ENCODE measurements at places on chromosomes 5 and 9.
A peak's percentile ranks its signal among the peaks of the same experiment; 100 is the strongest.

GRCh38 chr9:94899464-94900221 lies 173.1 kb downstream of the AOPEP start:
- no peak for DNase-seq

- peak; percentile 4 for DNase-seq
These were observed 54.1 kb downstream of the GDA start for GRCh38 chr9:72203205-72203803.

- no peak for DNase-seq
These were observed 32.5 kb upstream of the TRIO start for GRCh38 chr5:14110680-14111079.

GRCh38 chr5:57436586-57436985 lies 46.0 kb downstream of the ACTBL2 start:
- DNase-seq: no peak

DNA sequence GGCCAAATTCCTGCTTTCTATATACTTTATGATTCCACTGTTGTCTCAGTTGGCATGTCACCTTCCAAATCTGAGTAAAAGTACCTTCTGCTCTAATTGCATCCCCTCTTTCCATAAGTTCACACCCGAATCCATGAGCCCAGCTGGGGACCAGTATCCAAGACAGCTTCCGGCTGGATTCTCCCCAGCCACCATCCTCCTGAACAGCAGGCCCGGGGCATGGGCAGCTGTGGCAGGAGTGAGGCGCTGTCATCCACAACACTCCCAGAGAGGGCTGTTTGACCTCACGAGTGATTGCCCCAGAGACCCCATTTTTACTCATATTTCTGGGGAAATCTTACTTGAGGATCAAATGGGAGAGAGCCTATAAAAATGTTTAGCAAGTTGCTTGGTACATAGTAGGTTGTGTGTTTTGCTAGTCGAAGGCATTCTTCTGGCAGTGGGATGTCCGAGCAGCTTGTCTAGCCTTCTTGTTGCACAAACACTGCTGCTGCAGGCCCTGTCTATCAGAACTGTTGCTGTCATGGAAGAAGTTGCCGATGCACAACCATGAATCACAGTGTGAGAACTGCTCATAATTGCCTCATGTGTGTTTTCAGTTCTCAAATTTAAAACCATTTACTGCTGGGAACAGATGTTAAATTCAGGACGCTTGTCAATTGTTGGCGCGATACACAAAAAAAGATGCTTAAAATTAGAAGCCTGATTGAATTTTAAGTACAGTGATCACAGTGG lies 93.8 kb downstream of the HSPA4 start:
- no peak for DNase-seq

GRCh38 chr5:151961557-151961956 lies 36.9 kb upstream of the GLRA1 start:
- no peak for DNase-seq

DNA sequence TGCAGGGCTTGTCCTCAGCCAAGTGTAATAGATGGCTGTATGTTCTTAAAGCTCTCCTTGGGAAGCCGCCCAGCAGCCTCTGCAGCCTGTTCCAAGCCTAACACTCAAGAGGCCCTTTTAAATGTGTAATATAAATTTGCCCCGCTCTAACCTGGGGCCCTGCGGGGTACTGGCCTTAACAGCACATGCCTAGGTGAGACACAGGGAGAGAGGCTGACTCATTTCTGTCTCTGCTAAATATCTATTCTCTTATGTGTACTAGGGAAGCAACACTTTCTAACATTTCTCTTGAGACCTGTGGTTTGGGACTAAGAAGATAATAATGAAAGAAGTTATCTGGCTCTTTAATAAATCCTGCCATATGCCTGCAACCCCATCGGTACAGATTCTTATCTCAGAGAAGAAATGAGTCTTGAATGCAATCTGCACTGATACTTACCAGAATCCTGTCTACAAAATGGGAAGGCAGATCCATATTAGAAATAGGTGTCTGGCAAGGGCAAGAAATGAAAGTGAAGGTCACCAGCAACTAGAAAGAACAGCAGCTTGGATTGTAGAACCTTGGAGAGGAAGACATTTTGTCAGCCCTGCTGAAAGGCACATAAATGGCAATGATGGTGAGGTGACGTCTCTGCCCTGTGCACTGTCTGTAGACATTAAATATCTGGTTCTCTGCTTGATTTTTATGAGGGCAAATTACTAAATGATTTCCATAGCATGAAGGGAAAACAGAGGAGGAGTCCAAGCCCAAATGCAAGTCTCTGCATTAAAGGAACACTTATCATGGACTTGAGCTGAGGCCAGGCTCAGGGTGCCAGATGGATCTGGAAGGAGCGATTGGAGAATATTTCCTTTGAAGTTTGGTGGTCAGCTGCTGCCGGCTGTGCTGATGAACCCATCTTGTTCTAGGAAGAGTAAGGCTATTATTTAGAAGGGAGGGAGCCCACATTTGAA lies 14.5 kb upstream of the TGFBI start:
- DNase-seq: no peak

DNA sequence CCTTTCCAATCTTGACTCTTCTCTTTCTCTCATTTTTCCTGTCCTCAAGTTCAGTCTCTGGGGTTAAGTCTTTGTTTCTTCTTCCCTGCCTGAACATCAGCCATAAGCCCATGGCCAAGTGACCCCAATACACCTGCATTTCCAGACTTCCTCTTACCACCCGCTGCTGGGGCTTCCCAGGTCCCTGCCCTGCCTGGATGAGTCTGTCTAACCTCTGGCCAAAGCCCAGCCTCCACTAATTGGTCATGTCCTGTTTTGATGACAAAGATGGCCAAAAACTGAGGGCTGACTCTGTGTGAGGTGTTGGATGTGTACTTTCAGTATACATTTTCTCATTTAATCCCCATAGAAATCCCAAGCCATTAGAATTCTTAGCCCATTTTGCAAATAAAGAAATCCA lies 47.3 kb downstream of the SH3TC2 start:
- DNase-seq: no peak

DNA sequence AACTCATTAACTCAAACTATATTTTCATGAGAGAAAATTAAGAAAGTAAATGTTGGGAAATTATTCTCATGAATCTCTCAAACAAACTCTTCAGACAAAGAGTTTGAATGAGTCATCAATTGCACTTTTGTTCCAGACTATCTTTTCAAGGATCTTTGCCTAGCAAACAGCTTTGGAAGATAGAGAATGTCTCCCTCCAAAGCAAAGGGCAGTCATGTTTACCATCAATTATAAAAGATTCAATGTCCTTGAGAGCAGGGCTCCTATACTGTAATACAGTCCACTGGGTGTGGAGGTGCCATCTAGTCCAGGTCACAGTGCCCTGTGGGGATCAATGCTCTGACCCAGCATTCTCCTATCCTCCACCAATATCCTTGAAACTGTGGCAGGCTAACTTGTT lies 1429.3 kb downstream of the EFNA5 start:
- DNase-seq: no peak

DNA sequence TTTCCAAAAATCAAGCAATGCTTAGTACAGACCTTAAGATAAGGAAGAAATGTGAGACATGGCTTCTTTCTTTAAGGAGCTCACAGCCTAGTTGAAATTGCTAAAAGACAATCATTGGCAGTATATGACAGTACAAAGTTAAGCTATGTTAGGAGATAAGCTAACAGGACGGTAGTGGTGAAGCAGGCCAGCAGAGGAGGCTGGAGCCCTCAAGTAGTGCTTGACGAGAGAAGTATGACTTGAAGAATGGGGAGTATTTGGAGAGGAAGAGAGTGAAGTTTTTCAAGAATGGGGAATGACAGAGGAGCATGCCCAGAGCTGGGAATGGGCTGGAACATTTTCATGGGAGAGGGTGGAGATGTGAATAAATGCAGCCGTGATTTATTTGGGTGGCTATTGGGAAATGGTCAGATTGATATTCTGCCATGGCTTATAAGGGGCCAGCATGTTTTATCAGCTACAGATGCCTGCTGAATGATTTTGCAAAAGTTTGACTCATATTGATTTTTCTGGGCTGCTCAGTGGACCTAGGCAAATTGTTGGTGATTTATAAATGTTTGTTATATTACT lies 43.7 kb downstream of the LURAP1L start:
- no peak for DNase-seq

DNA sequence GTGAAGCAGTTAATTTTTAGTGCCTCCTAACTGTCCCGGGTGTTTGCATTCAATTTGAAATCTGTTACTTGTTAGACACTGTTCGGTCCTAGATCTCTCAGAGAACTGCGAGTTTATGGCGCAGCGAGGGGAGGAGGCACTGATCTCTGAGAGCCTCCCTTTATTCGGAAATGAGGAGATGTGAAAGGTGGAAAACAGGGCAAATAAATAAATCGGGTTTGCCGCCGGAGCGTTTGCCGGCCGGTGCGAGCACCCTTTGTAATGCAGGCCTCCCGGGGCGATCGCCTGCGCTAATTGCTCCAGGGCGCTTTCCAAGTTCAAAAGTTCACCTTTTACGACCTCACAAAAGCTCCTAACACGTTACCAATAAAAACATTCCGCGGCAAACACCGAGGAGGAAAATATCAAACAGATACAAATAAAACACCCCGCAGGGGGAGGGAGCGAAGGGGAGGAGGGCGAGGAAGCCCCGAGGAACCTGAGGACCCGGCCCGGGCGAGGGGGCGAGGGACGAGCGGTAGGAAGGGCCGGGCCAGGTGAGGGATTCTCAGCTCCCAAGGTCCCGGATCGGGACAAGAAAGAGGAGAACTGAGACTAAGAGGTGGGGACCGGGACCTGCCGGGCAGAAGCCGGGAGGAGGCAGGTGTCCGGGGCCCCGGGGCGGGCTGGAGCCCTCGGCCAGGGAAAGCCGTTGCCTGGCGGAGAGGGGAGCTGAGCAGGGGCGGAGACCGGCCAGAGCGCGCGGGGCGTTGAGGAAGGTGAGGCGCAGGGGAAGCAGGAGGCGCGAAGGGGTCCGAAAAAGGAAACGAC lies 1.4 kb downstream of the NR6A1 start:
- DNase-seq: no peak

GRCh38 chr5:139635606-139636206 lies 12.4 kb upstream of the CXXC5 start:
- no peak for DNase-seq

GRCh38 chr5:54703565-54704255 lies 186.2 kb downstream of the SNX18 start:
- no peak for DNase-seq

GRCh38 chr9:93911801-93912554 lies 43.2 kb downstream of the BARX1 start:
- DNase-seq: no peak

DNA sequence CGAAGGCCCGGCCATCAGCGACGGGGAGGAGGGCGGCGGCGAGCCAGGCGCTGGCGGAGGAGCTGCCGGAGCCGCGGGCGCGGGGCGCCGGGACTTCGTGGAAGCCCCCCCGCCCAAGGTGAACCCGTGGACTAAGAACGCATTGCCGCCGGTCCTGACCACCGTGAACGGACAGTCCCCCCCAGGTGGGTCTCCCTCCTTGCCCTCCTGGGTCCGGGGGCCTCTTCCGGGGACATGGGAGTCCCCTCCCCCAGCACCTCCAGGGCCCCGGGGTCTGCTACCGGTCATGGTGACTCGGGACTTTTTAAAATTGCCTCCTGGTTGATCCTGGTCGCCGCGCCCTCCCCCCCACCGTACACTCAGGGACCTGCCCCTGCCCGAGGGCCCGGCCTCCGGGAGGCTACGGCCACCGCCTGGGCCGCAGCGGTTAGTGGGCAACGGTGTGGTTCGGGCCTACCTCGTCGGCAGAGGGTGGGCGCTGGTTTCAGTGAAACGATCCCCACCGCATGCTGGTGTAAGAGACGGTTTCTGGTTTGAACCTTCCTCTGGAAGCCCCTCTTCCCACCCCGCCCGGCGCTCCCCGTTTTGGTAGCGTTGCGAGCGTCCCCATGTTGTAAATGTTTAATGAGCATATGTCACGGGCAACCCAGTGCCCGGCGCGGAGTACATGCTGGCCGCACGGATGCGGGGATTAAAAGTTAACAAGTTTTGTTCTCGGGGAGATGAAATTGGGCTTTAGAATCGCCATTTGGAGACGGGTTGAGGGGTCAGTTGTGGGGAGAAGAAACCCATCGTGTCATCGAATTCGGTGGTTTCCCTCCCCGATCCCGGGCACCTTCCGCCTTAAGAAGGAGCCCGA lies 1.1 kb downstream of the LARP1 start:
- no peak for DNase-seq

DNA sequence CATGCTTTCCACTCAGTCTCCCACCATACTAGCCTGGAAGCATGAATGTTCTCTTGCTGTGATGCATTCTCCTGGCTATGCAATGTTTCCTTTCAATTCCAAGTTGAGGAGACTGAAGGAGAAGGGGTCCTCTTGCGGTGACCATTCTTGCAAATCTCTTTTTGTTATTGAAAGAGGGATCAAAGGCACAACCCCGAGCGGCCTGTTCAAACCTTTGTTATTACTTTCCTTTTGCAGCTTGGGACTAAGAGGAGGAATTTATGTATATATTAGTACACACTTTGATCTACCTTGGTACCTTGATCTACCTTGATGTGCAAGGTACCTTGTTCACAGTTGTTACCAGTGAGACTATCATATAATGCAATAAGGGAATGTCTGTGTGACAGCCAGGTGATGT lies 147.3 kb downstream of the KCTD16 start:
- DNase-seq: no peak

DNA sequence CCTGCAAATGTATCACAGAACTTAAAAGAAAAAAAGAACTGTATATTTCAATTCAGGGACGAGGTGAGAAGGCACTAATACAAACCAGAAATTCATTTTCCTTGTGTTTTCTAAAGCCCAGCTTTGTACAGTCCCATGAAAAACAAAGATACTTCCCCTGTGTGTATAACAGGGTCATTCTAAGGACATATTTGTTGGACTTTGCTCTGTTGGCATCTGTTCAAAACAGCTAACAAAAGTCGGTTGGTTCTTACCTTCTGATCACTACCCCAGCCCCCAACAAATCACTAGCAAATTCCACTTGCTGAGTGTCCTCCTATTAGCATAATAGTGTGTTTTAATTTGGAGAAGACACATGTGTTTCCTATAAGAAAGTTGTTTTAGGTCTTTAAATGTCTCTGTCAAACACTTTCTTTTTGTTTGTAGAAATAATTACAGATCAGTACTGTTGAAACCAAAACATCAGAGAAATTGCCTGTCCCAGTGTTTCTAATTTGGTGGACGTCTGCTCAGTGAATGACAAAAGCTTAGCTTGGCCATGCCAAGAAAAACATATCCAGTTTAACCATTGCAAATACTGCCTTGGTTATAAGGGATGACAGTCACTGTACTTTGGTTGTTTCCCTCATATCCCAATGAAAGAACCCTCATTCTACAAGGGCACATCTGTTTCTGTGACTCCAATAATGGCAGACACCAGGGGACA lies 480.5 kb downstream of the EBF1 start:
- no peak for DNase-seq

GRCh38 chr5:132260714-132261551 lies 3.4 kb downstream of the PDLIM4 start:
- DNase-seq: no peak

DNA sequence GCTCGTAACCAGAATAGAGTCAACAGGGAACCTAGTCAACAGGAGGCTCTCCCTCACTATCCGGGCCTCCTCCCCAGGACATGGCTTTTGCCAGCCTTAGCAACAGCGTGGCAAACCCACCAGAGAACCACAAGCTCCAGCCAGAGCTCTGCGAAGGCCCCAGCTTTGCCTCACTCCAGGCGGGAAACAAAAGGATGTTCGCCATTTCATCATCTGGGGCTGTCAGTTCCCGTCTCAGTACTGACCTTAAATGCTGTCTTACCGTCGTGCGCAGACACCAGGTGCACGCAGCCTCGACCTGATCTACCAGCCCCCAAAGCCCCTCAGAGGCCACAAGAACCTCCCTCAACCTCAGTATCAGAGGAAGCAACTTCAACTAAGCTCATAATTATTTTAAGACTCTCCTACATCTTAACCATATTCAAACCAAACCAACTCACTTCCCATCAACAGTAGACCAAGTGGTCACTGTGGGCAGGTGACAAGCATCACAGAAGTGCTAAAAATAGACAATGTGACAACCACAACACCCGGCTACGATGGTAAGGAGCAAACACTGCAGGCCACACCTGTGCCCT lies 71.4 kb downstream of the SEMA4D start:
- DNase-seq: no peak
